Memory B cell (primary cell): ENCODE measurements at places on chromosomes 1 and 21.

DNA sequence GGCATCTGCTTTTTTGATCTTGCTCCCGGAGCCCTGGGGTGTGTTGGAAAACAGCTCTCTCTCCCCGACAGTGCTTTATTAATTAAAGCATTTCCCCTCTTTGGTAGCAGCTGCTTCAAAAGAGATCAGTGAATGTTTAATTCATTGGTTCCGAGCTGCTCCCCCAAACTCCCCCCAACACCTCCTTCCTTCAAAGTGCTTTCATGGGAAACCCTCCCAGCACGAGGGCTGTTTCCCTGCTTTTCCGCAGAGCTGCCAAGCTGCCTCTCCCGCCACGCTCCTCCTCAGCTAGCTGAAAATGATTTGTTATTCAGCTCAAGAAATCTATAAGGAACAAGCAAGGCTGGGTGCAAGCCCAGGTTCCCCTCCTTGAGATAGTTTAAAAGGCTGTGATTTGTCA is 40.0 kb upstream of the DISP3 start:
- no peak for DNase-seq

DNA sequence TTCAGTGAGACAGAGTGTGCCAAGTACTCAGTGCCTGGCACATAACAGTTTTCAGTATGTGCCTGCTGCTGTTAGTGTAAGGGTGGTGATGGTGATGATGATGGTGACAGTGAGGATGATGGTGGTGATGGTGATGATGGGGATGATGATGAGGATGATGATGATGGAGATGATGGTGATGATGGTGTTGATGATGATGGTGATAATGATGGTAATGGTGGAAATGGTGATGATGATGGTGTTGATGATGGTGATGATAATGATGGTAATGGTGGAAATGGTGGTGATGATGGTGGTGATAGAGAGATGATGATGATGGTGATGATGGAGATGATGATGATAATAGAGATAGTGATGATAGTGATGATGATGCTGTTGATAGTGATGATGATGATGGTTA is 62.0 kb downstream of the AJAP1 start:
- no peak for DNase-seq

GRCh38 chr1:228073857-228074545 is 8.5 kb upstream of the ARF1 start:
- DNase-seq: no peak

- DNase-seq: no peak
Measured at GRCh38 chr1:230629511-230629910, 12.8 kb upstream of the COG2 start.
